ENCODE measurements at places on chromosomes 6 and 20.

- no peak for DNase-seq
Observed at GRCh38 chr6:47135772-47136171, 93.6 kb upstream of the ADGRF1 start.

DNA sequence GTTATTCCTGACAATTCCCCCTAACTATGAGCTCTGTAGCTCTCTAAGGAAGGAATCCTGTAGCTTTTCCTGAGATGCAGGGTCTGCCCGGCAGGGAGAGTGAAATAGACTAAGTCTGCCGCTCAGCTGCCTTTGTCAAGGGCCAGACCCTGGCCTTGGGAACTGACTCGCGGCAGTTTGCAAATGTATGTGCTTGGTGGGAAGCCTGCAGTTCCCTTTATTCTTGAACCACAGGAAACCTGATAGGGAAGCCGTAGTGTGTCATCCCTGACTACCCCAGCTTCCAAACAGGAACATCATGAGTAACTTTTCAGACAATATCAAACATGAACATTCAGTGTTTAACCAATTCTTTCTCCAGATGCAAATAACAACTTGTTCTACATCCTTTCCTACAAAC, 78.7 kb upstream of the IFNGR1 start:
- DNase-seq = peak; percentile 82

DNA sequence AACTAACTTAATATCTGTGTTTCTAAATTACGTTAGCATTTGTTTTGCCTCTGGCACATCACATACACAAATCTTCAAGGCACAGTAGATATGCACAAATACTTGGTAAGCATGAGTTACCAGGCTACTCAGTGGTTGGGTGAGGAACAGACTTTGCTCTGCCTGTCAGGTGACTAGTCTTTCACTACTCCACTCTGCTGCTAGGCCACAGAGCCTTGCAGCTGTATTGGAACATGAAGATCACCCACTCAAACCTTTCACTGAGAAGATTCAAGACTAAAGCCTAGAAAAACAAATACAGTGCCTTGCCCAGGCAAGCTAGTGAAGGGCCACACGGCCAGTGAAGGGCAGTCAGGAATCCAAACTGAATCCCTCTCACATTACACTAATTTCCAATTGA, 47.0 kb downstream of the DTNBP1 start:
- DNase-seq = no peak

- no peak for DNase-seq
Observed at GRCh38 chr6:65633501-65633900, 73.5 kb downstream of the EYS start.

DNA sequence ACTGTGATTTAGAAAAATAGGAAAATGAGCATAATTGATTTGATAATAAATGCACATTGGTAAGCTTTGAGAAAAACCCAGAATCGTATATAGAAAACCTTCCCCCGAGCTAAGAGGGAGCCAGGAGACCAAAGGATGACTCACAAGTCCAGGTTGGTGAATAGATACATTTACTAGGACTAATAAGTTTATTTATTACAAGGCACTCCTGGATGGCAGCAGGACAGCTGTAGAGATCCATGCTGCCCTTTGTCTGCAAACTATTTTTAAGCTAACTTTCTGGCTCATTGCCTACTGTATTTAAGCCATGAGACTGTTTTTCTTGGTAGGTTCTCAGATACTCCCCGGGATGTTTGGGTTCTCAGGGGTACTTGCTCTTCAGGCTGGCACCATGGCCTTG, 13.4 kb downstream of the CASP8AP2 start:
- no peak for DNase-seq

- DNase-seq = no peak
Observed at GRCh38 chr20:7015257-7015656, 247.8 kb downstream of the BMP2 start.
